ENCODE measurements at places on chromosomes 4 and X.
A peak's percentile ranks its signal among the peaks of the same experiment; 100 is the strongest.

DNA sequence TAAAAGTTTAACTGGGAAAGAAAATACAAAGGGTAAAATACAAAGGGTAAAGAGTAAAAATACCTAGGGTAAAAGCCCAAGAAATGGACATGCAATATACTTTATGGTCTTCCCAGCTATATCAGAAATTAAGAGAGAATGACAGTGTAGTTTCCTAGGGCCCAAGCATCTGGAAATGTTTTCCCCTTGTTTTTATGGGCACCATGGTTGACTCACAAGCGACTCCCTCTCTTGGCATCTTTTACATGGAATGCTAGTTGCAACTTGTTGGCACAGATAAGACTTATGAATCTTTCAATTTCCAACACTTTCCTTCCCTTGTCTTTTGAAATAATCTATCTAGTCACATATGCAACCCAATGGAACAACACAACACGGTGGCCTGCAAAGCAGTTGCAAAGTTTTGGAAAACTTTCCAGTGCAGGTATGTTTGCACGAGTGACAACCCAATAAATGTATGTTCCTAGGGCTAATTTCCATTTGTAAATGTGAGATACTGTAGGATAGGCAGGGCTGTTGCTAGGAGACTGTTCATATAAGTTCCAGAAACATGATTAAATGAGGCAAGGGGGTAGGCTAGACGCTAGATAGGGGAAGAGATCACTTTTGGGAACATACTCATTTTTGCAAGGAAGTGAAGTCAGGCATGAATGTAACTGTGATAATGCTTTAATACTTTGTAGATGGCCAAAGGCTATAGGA lies 36.4 kb upstream of the CWH43 start:
- no peak for DNase-seq

GRCh38 chr4:69742596-69742995 lies 17.8 kb downstream of the SULT1B1 start:
- no peak for DNase-seq

GRCh38 chr4:123671636-123672404 lies 275.2 kb downstream of the SPRY1 start:
- no peak for DNase-seq

GRCh38 chr4:65561164-65561563 lies 109.1 kb downstream of the EPHA5 start:
- no peak for DNase-seq

DNA sequence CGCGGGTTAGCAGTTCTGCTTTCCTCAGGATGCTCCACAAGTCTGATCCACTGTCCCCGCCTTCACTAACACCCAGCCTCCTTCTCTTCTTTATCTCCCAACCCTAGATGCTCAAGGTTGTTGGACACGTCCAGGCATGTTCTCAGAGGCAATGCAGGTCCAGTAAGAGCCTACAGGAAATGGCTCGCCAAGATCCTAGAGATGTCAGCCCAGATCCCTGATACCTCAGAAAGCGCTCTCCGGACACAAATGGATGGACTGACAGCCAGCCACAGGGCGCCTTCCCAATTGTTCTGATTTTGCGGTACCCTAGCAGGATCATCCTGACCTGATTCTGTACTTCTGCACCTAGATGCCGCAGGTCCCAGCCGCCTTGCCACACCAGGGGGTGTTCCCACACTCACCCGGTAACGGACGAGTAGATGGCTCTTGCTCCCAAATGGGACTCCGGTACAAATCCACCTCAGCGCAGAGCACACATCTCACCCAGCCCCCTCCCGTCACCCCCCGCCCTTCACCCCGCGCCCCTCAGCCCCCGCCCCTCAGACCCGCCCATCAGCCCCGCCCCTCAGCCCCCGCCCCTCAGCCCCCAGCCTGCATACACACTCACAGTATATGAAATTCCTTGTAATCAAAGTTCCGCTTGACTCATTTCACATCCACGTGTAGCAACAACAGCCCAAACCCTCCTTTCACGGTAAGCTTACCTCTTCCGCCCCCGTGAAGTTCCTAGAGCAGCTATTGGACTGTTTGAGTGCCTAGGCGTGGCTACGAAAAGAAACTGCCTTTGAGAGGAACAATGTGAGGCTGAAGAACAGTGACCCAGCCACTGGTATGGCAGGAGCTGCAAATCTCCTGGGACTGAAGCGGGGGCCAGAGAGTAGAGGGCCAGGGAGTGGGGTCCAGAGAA lies at the start of gene EDA2R:
EDA2R (minus strand) TSS at position 488 of the 910 bp plus-strand sequence. CDS start 23,058 bp downstream, outside the sequence.
- DNase-seq: no peak

GRCh38 chr4:155526452-155527169 lies 140.0 kb upstream of the GUCY1A1 start:
- DNase-seq: no peak

DNA sequence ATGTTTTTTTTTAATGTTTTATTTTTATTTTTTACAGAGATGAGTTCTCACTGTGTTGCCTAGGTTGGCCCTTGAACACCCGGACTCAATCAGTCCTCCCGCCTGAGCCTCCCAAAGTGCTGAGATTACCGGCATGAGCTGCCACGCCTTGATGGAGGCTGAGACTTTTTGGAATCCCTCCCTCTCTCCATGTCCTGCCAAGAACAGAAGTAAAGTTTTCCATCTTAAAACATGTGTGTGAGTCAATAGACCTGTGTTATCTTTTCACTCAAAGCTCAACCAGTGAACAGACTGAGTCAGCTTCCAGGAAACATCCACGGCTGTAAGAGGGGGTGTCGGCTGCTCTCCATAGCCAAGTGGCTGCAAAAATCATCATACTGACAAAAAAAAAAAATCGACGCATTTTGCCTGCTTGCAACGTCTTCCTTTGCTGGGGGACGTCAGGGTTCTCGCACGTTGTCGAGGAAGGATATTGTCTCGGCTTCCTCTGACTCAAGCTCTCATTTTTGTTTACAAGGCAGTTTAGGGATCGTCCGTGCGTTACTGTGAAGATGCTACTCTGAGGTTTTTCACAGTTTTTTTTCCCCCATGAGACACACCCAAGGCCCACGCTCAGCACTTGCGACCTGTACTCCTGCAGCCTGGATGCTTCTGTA lies 10.0 kb upstream of the ASMTL start:
- peak; percentile 44 for DNase-seq

DNA sequence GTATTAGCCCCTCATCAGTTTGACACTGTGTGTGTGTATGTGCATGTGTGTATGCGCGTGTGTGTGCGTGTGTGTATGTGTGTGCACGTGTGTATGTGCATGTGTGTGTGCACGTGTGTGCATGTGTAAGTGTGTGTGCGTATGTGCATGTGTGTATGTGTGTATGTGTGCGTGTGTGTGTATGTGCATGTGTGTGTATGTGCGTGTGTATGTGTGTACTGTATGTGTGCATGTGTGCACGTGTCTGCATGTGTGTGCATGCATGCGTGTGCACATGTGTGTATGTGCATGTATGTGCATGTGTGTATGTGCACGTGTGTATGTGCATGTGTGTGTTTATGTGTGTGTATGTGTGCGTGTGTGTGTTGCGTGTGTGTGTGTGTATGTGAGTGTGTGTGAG lies 31.1 kb upstream of the MXRA5 start:
- DNase-seq: no peak

DNA sequence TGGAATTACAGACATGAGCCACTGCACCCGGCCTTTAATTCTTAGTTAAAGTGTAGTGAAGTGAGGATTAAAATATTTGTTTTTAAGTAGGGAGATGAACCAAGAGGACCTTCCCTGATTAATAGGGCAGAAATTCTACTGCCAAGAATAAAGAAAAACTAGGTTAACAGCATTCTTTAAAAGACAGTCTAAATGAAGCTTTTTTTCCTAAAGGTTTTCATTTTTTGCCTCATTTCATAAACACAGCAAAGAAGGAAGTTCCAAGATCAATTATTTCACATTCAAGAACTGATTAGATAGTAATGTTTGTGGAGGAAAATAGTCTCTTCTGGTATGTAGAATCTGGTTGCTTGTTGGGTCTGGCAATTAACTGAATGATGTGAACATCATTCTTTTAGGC lies 112.1 kb upstream of the ARSJ start:
- no peak for DNase-seq

DNA sequence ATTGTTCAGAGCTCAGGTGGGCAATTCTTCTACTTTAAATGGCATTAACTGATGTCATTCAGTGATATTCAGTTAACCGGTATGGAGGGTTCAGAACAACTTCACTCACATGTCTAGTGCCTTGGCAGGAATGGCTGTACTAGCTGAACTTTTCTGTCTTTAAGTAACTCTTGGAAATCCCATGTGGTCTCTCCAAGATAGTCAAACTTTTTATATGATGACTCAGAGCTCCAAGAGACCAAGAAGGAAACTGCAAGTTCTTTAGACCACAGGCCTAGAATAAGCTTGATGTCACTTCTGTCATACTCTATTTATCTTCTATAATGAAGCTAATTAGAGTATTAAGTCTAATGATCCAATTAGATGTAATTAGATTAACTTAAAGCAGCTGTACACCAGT lies 24.9 kb downstream of the LHFPL1 start:
- no peak for DNase-seq

DNA sequence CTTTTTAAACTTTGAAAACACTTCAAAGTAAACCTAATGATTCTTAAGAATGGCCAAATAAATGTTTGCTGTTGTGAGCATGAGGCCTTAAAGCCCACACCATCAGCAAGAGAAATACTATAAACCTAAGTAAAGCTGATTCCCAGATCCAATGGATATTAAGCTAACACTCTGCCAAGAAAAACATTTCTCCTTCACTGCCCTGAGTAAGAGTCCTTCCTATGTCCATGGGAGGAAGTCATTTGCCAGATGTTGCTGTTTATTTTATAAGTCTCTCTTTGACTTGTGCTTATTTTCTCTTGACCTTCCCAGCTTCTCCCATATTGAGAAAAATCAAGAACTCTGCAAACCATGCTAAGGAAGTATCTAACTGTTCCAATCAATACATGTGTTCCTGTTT lies 154.3 kb upstream of the EDNRA start:
- DNase-seq: no peak

- no peak for DNase-seq
These were observed 1157.1 kb downstream of the ARAP2 start for GRCh38 chr4:35087218-35087617.

- no peak for DNase-seq
These were observed 414.9 kb upstream of the PITX2 start for GRCh38 chr4:111037591-111038360.

DNA sequence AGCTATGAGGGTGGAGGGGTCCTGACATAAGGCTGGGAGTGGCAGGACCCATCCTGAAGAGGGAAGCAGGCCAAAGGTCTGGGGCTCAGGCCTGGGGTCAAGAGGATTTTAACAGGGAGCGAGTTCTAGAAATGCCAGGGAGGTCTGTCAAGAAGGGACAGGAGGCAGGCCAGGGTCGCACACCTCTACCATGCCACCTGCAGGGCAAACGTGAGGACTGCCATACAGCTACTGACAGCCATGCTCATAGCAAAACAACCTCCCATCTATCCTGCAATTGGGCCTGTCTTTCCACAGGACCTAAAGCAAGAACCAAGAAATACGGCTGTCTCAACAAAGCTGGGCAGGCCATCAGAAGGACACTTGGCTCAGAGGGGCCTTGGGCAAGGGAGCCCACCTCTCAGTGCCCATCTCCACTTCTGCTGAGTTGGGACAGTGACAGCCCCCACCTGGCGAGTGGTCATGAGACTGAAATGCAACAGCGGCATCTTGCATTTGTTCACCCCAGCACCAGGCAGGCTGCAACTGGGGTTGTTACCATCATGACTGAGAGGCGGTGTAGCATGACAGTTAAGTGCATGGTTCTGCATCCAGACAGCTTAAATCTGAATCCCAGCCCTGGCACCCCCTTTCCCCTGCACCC lies 92.7 kb downstream of the WFS1 start:
- DNase-seq: no peak

GRCh38 chr4:119136546-119136945 lies 914 bp downstream of the MYOZ2 start:
- no peak for DNase-seq

- DNase-seq: no peak
These were observed 75.9 kb downstream of the HCCS start for GRCh38 chrX:11187001-11187400.

GRCh38 chrX:120560405-120560841 lies 339 bp downstream of the CUL4B start:
- DNase-seq: no peak

DNA sequence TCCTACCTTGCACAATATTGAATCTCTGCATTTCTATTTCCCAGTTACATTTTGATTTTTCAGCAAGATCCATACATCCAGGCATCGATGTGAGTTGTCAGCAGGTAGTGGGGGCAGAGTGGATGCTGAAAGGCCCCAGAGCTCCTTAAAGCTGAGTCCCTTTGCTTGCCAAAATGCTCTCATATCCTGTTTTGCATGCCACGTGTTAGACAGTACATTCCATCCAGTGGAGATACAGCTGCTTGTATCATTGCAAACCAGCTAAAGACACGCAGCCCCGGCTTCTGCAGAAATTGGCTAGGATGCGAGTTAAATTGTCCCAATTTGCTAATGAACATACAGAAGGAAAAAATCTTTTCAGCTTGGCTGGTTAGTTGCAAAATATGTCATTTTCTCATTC lies 179.6 kb upstream of the MXRA5 start:
- no peak for DNase-seq

- no peak for DNase-seq
These were observed 303.0 kb upstream of the PRPS2 start for GRCh38 chrX:12488220-12488619.

- DNase-seq: no peak
These were observed 22.1 kb downstream of the LIMCH1 start for GRCh38 chr4:41559940-41560516.

DNA sequence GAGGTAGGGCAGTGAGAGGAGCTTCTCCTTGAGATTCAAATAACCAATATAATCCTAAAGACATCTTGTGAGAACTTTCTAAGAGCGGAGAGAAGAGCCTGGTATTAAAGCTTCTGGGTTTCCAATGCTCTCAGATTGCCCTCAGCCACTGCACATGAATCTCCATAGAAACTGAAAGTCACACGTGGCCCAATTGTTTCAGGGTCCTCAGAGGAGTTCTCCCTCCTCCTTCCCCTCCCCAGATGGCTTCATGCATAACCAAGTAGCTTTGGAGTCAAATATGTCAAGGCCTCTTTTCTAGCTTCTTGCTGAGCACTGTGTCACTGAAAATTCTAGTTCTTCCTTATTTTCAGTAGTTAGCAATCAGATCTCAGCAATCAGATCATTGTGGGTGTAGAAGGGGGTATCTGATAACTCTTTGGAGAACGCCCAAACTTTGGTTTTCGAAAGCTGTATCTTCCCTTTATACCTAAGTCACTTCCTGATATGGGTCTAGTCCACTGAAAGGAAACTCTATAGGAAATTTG lies 2.2 kb downstream of the BTK start:
- DNase-seq: no peak

- DNase-seq: no peak
These were observed 351.6 kb downstream of the NLGN4X start for GRCh38 chrX:5876984-5877596.

DNA sequence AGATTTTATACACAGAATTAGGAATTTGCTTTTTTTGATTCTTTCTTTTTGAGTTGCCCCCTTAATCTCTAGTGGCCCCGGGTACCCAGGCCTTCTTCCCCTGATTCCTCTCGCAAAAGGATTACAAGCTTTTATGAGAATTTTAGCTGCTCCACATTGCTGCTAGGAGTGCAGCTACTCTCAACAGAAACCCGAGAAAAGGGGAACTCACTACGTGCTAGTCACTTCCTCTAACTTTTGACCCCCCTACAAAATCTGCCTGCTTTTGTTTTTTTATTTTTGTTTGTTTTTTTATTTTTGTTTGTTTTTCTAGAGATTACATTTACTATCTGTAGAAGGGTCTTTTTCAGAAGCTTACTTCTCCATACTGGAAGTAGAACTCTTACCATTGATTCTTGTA lies 64.1 kb downstream of the ZNF81 start:
- no peak for DNase-seq

GRCh38 chrX:44203791-44204190 lies 139.7 kb downstream of the EFHC2 start:
- DNase-seq: no peak

- DNase-seq: no peak
These were observed 15.6 kb upstream of the PDLIM3 start for GRCh38 chr4:185550933-185551332.

All from activated CD4-positive, CD25-positive, alpha-beta regulatory T cell (primary cell).